Mesenteric fat pad (tissue), 1 donor: ENCODE measurements at places on chromosomes 13 and 19.

DNA sequence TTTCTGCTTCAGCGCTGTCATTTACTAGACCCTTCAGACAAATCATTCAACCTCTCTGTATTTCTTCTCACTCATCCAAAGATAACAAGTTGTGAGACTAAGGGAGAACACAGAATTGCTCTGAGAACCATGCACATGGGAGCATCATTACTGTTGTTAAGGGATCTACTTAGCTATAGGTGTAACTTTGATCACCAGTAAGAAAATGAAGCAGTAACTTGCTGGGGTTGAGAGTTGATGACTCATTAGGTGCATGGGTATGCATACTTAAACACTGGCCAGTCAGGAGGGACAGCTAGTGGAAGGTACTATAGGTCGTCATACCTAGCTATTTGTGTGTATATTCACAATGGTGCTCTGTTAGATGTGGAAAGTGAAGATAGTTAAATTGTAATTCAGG is 61.5 kb downstream of the B3GLCT start:
- DNase-seq, result no peak

- no peak for DNase-seq
Measured at GRCh38 chr13:98998831-98999638, 21.2 kb upstream of the DOCK9 start.

DNA sequence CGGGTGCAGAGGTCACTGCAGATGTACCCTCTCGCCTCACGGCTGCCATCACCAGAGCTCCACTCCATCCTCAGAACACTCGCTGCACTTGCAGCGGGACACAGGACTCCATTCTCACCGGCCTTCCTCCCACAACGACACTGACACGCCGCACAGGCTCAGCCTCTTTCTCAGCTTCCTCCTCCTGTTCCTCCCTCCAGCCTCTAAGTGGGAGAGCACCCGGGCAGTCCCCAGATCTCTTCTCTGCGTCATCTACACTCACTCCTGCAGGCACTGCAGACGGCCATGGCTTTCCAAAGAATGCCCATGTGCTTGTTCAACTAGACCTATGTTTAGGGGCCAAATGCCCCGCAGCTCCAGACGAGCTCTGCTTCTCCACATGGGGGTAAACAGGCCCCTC is 14.3 kb upstream of the FKRP start:
- DNase-seq, result no peak

DNA sequence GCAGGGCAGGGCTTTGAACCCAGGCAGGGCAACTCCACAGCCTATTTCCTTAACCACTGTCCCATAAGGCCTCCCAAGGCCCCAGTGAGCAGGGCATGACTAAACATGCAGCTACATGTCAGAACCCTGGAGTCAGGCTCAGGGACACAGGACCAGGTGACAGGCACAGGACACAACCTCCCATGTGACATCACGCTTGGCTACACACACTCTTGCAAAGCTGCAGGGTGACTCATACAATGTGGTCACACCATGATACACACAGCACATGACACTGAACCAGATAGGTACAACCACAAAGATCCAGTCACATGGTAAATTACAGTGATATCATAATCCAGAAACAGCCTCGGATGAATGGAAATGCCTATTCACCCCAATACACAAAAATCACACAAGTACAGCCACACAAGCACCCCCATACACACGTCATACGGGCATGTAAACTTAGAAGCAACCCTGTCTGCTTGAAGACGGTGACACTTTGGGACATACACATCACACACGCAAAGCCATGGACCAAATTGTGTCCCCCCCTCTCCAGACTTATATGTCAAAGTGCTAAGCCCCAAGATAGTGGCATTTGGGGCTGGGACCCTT is 14.5 kb downstream of the KLK4 start:
- no peak for DNase-seq

- no peak for DNase-seq
Measured at GRCh38 chr19:43934055-43934984, 762 bp downstream of the ZNF45 start.

- DNase-seq, result no peak
Measured at GRCh38 chr13:98262292-98262691, 85.2 kb upstream of the RNF113B start.

- peak; percentile 14 for DNase-seq
Measured at GRCh38 chr13:113783966-113784644, 25.1 kb downstream of the TMEM255B start.

- no peak for DNase-seq
Measured at GRCh38 chr19:16676101-16676798, 15.3 kb downstream of the TMEM38A start.

DNA sequence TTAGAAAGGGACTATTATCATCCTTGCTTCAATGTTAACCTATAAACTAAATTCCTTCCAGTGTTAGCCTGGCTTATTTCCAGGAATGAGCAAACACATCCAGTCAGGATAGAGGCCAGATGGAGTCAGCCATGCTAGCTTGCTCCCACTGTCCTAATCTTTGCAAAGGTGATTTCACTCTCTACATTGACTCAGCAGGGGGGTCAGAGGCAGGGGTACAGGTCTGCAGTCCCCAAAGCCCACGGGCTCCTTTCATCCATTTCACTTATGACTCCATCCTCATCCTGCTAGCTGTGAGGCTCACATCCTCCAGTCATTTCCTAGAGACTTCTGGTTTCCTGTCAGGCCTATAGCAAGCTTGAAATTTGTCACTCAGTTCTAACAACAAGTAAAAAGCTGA is 63.4 kb upstream of the CEACAM8 start:
- DNase-seq, result no peak

- no peak for DNase-seq
Measured at GRCh38 chr13:29958476-29958875, 108.1 kb upstream of the UBL3 start.

DNA sequence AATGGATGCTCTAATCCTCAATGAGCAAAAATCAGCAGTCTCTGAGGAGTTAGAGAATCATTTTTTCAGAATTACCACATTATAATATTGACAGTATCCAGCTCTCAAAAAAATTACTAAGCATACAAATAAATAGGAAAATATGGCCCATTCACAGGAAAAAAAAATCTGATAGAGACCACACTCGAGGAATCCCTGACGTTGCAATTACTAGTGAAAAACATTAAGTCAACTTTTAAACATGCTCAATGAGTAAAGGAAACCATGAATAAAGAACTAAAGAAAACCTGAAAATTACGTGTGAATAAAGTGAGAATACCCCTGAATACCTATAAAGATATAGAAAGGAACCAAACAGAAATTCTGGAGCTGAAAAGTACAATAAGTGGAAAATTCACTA is 38.7 kb upstream of the ZNF780A start:
- no peak for DNase-seq

GRCh38 chr19:55703790-55704215 is 28.8 kb downstream of the EPN1 start:
- DNase-seq, result peak; percentile 91

- DNase-seq, result no peak
Measured at GRCh38 chr13:98144801-98145350, 2.0 kb downstream of the FARP1 start.

DNA sequence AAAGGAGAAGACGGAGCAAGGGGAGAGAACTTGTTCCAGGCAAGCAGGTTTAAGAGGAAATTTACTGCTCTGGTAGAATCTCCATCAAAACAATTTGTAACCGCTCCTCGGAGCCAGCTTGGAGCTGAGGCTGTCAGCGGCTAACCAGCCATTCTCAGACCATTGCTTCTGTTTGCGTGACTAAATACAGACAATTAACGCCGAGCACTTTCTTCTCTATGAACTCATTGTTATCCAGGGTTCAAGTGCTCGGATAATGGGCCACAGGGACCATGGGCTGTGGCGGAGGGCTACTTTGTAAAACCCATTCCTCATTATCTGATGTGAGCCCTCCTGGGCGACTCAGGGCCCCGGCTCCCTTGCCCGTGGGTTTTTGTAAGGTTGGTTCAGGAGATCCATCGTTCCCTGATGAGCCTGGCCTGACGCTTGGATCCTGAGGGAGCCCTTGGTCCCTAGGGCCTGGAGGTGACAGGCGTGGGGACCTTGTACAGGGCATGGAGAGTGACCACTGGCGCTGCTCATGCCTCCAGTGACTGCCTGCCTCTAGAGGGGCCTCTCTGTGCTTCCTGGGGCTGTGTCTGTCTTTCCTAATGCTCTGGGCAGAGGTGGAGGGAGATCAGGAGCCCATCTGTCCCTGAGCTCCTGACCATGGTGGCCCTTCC is 61.5 kb upstream of the ZNF536 start:
- DNase-seq, result peak; percentile 57

- DNase-seq, result no peak
Measured at GRCh38 chr13:81207636-81208035, 866.7 kb upstream of the SPRY2 start.

DNA sequence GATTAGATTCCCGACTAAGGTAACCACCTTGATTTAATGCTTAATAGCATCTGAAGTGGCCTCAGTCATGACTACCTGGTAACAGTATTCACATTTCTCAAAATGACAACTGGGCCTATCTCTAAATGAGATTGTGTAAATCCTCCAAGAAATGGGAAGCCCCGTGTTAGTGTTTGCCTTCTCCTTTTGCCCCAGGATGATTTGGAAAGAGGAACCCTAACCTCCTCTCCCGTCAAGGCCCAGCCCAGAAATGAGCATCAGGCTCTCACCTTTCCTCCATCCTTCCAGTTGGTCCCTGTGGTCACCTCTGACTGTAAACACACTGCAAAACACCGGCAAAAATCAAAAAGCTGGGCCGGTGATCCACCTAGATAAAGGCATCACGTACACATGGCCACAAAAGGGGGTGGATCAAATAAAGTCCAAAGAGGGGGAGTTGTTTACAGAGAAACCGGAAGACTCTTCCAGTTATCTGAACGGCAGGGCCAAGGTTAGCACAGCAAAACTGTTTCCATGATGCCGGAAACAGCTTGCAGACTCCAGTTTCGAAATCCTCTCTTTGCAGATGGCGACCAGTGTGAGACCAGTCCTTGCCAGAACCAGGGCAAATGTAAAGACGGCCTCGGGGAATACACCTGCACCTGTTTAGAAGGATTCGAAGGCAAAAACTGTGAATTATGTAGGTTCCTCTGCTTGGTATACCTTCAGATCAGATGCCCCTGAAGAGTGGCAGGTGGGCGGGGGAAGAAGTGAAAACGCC is 16.4 kb downstream of the F10 start:
- DNase-seq, result peak; percentile 62

DNA sequence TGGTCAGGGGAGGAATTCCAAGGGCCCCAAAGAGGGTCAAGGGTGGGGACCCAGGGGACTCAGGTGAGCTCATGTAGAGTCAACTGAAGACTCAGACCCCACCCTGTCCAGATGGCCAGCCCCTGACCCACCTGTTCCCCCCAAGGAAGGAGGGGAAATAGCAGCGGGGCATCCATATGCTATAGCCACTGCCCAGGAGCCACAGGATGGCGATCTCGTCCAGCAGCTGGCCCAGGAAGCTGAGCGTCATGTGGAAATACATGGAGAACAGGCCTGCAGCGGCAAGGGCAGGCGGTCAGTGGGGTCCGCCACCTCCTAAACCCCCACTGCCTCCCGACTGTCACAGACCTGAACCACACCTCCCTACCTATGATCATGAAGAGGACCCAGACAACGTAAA is 21.4 kb downstream of the ACER1 start:
- no peak for DNase-seq
